Lower lobe of right lung (tissue), 2 donors: ENCODE measurements at places on chromosomes 7 and 10. TPM values are rescaled to one million over a fixed set of nuclear protein-coding genes. Genes with fewer than 3 reads are reported as not detected.

BICC1 gene
- total RNA-seq = 11.0 TPM

C7orf57 gene
- total RNA-seq = 1.6 TPM

CCL24 gene
- total RNA-seq = 4.1 TPM

IQUB gene
- 3.2 TPM for total RNA-seq

MYPN gene
- not detected for total RNA-seq

SLC29A3 gene
- total RNA-seq = 13.2 TPM

PTPRN2 gene
- total RNA-seq = 6.8 TPM

PRPF18 gene
- 22.5 TPM for total RNA-seq

CYP2C9 gene
- 0.38 TPM for total RNA-seq

DNA sequence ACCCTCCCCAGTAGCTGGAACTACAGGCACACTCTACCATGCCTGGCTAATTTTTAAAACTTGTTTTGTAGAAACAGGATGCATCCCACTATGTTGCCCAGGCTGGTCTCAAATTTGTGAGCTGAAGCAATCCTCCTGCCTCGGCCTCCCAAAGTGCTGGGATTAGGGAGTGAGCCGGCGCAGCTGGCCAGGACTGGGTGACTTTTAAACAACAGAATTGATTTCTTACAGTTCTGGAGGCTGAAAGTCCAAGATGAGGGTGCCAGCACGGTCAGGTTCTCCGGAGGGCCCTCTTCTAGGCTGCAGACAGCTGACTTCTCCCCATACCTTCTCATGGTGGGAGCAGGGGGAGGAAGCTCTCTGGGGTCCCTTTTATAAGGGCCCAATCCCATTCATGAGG lies 75.2 kb upstream of the CHST15 start:
- H3K27me3 ChIP-seq = no peaks in the 10 kb centered on the region
- H3K36me3 ChIP-seq = no peaks in the 10 kb centered on the region
- DNase-seq = no peak
- no peak overlapping the region for H3K27ac ChIP-seq
- no peak overlapping the region for H3K4me3 ChIP-seq
- H3K4me1 ChIP-seq = no peaks in the 10 kb centered on the region

DNA sequence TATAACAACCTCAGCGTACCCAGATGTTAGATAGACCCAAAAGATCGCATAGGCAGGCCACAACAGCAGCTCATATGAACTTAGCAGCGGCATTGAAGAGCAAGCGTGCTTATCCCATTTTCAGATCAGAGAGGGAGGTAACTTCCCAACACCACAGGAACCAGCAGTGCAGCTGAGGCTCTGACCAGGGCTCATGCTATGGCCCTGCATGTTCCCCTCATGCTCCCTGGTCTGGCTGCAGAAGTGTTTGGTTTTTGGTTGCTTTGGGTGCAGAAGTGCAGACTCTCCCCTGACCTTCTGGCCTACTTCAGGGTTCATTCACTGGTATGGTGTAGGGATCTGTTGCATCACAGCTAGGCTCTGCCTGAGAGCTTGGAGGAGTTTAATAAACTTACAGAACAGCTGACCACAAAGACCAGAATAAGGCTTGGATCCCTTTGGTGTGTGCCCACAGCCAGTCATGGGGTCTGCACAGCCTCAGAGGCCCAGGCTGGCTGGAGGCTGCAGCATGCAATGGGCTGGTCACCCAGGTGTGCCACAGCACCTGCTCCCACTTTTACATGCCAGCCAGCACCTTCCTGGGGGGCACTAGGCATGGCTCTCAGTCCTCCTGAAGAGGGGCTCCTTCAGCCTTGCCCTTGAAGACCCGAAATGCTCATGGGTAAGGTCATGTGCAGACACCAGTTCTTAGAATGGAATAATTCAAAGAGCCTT lies 9.1 kb upstream of the CXCL12 start:
- no peaks in the 10 kb centered on the region for H3K4me1 ChIP-seq
- H3K27me3 ChIP-seq = peaks cover 3% of the 10 kb centered on the region
- H3K4me3 ChIP-seq = no peak overlapping the region

DNA sequence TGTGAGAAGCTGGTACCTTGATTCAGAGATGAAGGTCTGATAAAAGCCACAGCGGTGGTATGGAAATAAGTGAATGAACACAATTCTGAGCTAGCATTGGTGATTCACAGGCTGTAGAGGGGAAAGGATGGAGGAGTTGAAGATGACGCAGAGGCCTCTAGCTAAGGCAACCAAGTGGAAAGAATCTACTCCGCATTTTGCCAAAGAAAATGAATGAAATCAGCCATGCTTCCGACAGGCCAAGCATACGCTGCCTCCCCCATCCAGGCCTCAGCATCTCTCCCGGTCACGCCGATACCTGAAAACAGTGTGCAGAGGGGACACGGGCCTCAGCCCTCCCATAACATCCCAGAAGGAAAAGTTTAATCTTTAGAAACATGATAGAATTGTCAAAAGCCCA lies 124.3 kb upstream of the UNC5B start:
- H3K36me3 ChIP-seq = no peaks in the 10 kb centered on the region
- no peak overlapping the region for H3K4me3 ChIP-seq
- no peaks in the 10 kb centered on the region for H3K4me1 ChIP-seq
- no peak overlapping the region for H3K27ac ChIP-seq

GRCh38 chr10:7610651-7611389 lies 55.9 kb downstream of the ITIH5 start:
- H3K4me3 ChIP-seq = no peak overlapping the region
- H3K27me3 ChIP-seq = no peaks in the 10 kb centered on the region
- no peaks in the 10 kb centered on the region for H3K36me3 ChIP-seq
- peaks cover 16% of the 10 kb centered on the region for H3K4me1 ChIP-seq
- H3K27ac ChIP-seq = no peak overlapping the region

- H3K27ac ChIP-seq = no peak overlapping the region
- H3K4me1 ChIP-seq = no peaks in the 10 kb centered on the region
- DNase-seq = no peak
- peaks cover 5% of the 10 kb centered on the region for H3K27me3 ChIP-seq
These were observed 62.6 kb downstream of the ZNF777 start for GRCh38 chr7:149398195-149398820.

DNA sequence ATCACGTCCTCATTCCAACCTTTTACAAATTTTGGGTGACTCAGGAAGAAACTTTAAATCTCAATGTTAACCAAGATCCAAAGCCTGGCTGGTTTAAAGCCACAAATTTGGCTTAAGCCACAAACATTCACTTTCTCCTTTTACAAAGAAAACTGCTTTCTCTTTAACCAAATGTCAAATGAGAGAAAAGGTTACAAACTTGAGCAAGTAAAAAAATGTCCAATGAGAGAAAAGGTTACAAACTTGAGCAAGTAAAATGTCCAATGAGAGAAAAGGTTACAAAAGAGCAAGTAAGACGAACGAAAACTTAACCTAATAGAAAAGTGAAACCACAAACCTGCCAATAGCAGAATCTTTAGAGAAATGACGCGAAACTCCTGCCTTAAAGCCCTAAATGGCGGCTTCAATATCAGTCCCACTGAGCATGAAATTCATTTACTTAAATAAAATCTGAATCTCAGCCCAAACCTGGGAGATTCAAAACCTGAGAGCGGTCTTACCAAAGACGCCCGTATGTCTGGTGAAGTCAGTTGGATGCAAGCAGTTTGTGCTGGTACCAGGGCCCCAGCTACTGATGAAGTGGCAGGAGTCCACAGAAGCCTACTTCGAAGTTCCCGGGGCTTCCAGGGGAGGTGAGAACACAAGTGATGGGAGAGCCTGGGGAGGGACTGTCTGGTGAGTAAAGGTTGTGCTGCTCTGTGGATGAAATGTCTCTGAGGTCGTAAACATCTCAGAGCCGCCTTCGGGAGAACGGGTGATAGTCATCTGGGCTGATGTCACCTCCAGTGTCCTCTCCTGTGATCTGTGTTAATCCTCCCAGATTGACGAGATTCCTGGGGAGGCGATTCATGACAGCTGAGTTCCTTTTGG lies 74.6 kb downstream of the PAXIP1 start:
- DNase-seq = no peak
- peaks cover 20% of the 10 kb centered on the region for H3K4me1 ChIP-seq
- peak overlapping the region; percentile 92 for H3K27ac ChIP-seq
- H3K36me3 ChIP-seq = no peaks in the 10 kb centered on the region
- H3K27me3 ChIP-seq = no peaks in the 10 kb centered on the region

GRCh38 chr10:110634527-110635209 lies 9.5 kb upstream of the RBM20 start:
- H3K27ac ChIP-seq = no peak overlapping the region
- no peak overlapping the region for H3K4me3 ChIP-seq
- H3K27me3 ChIP-seq = peaks cover 12% of the 10 kb centered on the region
- H3K4me1 ChIP-seq = no peaks in the 10 kb centered on the region
- H3K36me3 ChIP-seq = no peaks in the 10 kb centered on the region

DNA sequence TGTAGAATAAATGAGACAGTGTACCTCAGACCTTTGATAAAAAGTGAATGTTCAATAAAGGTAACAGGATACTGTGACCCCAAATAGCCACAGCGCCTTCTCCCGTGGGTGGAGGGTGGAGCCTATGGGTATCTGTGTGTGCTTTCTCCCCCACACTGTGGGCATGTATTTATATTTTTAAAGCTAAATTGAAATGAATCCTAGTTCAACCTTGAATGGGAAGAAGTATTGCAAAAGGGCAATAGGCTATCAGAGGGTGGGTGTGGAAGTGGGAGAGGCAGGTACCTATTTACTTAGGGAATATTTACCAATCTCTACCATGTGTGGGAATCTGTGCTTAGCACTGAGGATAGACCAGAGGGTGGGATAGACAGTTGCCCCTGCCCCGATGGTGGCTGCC lies 68.9 kb downstream of the PFKFB3 start:
- no peak overlapping the region for H3K4me3 ChIP-seq
- DNase-seq = no peak
- H3K27ac ChIP-seq = peak overlapping the region; percentile 84
- no peaks in the 10 kb centered on the region for H3K36me3 ChIP-seq

GRCh38 chr7:6433784-6434615 lies 13.8 kb downstream of the DAGLB start:
- H3K4me1 ChIP-seq = peaks cover 48% of the 10 kb centered on the region
- H3K36me3 ChIP-seq = peaks cover 56% of the 10 kb centered on the region
- peak overlapping the region; percentile 75 for H3K27ac ChIP-seq
- no peak for DNase-seq
- no peak overlapping the region for H3K4me3 ChIP-seq
- H3K27me3 ChIP-seq = no peaks in the 10 kb centered on the region

DNA sequence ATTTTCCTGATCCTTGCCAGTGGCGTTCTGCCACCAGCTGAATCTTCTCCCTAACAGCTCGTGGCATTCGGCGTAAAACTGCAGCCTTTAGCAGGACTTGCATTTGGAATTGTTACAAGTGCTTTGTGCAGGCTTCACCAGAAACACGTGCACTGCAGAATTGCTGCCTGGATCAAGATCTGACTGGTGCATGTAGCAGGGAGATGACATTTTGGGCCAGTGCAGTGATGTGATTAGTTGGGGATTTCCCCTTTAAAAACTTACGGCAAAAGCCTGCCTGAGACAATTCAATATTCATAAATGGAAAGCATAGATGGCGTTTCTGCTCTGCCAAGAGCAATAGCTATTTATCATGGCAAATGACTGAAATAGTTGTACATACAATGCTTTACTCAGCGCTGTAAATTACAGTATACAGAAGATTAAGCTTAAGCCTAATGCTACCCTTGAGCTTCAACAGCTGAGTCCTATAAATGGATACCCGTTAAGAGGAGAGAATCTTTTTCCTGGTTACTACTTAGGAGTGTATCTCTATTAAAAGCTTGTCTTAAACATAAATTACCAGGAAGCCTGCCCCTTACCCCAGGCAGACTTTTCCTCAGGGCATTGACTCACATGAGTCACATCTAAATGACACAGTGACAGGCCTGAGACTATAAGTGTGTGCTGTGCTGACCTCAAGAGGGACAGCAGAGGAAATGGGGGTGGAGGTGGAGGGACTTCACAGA lies 106.3 kb downstream of the ATXN7L1 start:
- H3K27me3 ChIP-seq = no peaks in the 10 kb centered on the region
- H3K36me3 ChIP-seq = no peaks in the 10 kb centered on the region
- no peaks in the 10 kb centered on the region for H3K4me1 ChIP-seq
- no peak for DNase-seq
- H3K27ac ChIP-seq = no peak overlapping the region

DNA sequence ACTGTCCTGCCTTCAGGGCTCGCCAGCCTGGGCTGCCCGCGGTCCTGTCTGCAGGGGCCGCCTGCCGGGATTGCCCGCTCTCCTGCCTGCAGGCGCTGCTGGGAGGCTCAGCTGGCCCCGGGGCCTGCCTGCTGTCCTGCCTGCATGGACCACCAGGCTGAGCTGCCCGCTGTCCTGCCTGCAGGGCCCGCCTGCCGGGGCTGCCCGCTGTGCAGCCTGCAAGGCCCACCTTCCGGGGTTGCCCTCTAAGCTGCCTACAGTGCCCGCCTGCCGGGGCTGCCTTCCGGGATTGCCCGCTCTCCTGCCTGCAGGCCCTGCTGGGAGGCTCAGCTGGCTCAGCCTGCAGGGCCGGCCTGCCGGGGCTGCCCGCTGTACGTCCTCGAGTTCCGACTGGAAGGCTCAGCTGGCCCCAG lies 164.4 kb downstream of the GLRX3 start:
- no peaks in the 10 kb centered on the region for H3K36me3 ChIP-seq
- H3K4me3 ChIP-seq = peak overlapping the region; percentile 67
- H3K4me1 ChIP-seq = peaks cover 8% of the 10 kb centered on the region

GRCh38 chr10:120349069-120349468 lies 108.0 kb upstream of the PLPP4 start:
- peaks cover 6% of the 10 kb centered on the region for H3K27me3 ChIP-seq
- H3K4me3 ChIP-seq = no peak overlapping the region
- no peak for DNase-seq

DNA sequence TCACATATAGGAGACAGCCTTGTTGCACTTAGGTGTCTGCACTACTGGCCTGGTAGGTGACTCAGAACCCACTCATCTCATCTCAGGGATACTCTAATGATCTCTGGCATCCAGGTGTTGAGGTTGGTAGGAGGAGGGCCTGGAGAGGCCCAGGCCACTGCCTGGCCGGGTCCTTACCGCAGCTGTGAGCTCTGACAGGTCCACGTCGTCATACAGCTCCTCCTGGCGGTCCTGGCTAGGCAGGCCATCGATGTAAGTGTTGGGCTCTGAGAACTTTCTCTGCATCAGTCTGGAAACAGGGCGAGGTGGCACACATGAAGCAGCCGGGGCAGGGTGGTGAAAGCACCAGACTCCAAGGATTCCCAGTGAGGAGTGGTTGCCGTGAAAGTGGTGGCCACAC lies 62.1 kb downstream of the VWA2 start:
- H3K4me3 ChIP-seq = no peak overlapping the region
- peaks cover 10% of the 10 kb centered on the region for H3K4me1 ChIP-seq
- H3K36me3 ChIP-seq = peaks cover 7% of the 10 kb centered on the region
- DNase-seq = no peak

- H3K27me3 ChIP-seq = no peaks in the 10 kb centered on the region
- no peak overlapping the region for H3K4me3 ChIP-seq
- H3K27ac ChIP-seq = no peak overlapping the region
- no peaks in the 10 kb centered on the region for H3K36me3 ChIP-seq
These were observed 95.2 kb upstream of the EGR2 start for GRCh38 chr10:62911210-62911963.

- peak; percentile 61 for DNase-seq
- no peak overlapping the region for H3K4me3 ChIP-seq
- H3K27ac ChIP-seq = peak overlapping the region; percentile 88
These were observed 11.8 kb upstream of the ACSL5 start for GRCh38 chr10:112361951-112362751.

GRCh38 chr7:114718861-114719260 lies 203.0 kb upstream of the MDFIC start:
- no peak for DNase-seq
- no peak overlapping the region for H3K27ac ChIP-seq
- H3K4me3 ChIP-seq = no peak overlapping the region
- H3K4me1 ChIP-seq = no peaks in the 10 kb centered on the region
- no peaks in the 10 kb centered on the region for H3K27me3 ChIP-seq
- H3K36me3 ChIP-seq = no peaks in the 10 kb centered on the region

GRCh38 chr7:14389181-14389591 lies 399.7 kb upstream of the ETV1 start:
- no peaks in the 10 kb centered on the region for H3K4me1 ChIP-seq
- no peak overlapping the region for H3K4me3 ChIP-seq
